ENCODE measurements at places on chromosomes 6 and 20.

DNA sequence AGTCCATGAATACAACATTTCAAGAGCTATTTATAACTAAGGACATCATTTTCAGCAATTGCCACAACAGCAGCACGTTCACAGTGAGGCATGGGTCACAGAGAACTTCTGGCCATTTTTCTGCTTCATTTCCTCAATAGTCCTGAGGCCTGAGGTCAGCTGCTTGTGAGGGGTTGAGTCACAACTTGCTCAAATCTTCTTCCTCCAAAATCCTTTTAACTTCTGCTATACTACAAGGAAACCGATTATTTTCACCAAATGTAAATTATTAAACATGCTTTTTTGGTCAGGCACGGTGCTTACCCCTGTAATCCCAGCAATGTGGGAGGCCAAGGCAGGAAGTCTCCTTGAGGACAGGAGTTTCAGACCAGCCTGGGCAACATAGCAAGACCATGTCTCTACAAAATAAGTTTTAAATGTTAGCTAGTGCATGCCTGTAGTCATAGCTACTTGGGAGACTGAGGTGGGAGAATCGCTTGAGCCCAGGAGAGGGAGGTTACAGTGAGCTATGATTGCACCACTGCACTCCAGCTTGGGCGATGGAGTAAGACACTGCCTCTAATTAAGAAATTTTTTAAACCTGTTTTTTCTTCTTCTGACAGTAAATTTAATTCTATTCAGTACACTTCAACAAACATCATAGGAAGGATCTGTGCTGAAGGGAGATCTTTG, 11.1 kb upstream of the SLC16A10 start:
- DNase-seq = peak; percentile 85

- no peak for DNase-seq
Measured at GRCh38 chr6:150999576-150999975, 134.1 kb downstream of the MTHFD1L start.

DNA sequence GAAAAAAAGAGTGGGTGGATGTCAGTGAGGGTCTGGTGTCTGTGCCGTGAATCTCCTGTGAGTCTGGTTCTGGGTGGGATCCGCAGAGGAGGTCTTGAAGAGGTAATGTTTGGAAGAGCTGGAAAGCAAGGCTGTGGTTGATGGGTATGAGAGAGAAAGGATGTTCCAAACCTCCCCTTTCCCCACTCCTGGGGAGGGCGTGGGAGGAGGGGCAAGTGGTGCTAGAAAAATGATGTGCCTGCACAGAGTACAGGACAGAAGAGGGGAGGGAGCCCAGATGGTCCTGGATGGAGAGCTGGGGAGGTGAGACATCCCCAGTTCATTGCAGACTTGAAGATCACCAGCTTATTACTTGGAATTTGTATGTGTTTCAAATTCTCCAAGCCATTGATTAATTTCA, 3.1 kb downstream of the CNPY3 start:
- DNase-seq = no peak

DNA sequence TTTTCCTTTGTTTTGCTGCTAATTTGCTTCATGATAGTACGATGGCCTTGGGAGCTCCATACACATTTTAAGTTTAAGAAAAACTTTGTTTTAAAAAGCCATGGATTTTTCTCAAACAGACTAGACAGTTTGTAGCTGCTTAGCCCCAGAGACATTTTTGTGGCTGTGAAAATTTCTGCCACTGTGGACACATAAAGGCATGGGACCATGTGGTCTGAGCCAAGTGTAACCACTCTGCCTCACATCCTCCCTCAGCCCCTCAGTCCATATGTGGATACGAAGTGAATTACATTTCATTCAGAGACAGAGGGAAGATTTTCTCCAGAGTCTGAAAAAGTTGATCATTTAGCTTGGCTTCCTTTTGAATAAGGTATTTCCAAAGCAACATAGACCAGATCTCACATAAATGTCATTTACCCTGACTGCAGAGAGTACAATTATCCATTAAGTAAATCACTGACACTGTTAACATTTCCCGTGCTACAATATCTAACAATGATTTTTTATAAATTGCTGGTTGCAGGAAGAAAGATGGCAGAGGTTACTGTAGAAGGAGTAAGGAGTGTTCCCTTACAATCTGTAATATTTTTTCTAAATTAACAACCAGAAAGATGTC, 87.4 kb downstream of the GJA1 start:
- DNase-seq = no peak

- no peak for DNase-seq
Measured at GRCh38 chr20:61220131-61220530, 31.9 kb upstream of the CDH4 start.

GRCh38 chr6:113732384-113732966, 124.7 kb upstream of the MARCKS start:
- no peak for DNase-seq

Measured in inflammatory macrophage treated with lipopolysaccharide for 1 hour (primary cell).